NAMALWA (cell line): ENCODE measurements at places on chromosomes 6 and 20.

DNA sequence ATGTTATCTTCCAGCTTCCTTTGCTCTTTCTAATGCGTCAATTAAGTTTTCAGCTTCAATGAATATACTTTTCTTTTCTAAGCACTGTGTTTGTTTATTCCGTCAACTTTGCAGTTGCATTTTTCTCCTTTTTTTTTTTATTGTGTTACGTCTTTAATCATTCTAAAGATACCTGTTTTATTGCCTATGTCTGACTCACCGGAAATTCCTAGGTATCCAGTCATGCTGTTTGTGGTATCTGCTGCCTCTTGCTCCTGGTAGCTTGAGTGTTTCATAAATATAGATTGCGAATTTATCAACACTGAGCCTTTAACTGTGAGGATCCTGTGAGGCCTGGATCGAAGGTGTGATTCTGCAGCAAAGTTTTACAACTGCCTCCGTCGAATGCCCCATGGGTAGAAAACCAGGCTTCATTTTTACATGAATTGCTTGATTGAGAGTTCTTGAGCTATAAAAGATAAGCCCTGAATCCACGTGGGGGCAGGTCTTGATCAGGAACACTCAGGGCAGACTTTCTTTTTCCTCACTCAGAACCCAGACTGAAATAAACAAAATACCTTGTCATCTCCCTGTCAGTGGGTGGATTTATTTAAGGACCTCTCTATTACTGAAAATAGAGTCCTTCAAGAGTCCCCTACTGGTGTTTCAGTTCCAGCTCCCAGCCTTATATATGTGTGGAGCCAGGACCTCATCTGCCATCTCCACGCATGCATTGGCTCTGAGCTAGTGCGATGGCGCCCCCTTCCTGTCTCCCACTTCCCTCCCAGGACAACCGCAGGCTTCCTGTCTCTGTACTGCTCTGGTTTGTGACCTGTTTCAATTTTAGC is 60.1 kb upstream of the LRRC1 start:
- DNase-seq = peak; percentile 40

DNA sequence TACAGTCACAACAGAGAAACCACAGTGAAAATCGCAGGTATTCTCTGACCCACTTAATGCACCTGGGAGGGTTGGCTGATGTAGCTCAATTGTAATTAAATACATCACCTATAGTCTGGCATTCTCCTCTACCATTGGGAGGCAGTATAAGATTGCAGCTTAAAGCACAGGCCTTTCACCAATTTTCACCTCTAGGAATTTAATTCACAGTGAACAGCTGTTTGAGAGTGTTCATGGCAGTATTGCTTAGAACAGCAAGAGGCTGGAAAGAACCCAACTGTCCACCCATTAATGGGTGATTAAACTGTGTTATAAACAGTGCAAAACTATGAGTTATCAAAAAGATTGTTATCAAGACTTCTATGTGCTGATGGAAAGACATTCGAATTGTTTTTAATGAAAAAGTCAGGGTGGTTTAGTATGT is 2.0 kb downstream of the EDEM2 start:
- DNase-seq = peak; percentile 90

DNA sequence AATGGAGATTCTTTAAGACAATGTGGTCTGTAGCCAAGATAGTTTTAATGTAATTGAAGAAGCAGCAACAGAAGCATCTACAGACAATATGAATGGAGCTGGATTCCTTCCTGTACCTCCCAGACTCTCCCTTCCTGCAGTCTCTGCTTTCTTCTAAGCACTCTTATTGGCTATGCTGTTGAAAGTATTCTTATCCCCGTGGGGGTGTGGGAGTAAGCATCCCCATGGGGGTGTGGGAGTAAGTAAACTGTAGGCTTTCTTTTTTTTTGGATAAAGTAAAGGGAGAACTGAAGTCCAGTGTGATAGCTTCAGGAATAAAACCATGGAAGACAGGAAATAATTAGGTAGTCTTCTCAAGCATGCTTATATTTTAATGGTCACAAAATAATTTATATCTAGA is 4.1 kb downstream of the PKIB start:
- DNase-seq = no peak

DNA sequence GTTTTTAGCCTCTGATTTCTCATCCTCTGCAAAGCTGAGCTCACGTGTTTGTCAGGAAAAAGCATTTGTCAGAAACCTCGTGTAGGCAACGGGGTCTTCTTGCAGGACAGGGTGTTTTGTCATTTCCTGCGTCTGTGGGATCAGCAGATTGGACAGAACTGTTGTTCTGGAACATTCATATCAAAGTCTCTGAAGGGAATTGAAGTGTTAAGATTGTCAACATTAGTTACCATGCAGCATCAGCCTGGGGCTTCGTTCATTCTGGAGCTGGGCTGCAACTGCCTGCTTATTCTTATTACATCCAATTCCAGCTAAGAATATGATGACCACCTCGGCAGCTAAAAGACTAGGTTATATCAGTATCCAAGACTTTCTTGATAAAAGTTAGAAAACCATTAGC is 71.0 kb upstream of the RALGAPA2 start:
- DNase-seq = no peak

GRCh38 chr20:2541940-2542339 is 5.6 kb downstream of the TMC2 start:
- DNase-seq = no peak

- no peak for DNase-seq
Observed at GRCh38 chr20:18287546-18287914, 797 bp upstream of the ZNF133 start.

DNA sequence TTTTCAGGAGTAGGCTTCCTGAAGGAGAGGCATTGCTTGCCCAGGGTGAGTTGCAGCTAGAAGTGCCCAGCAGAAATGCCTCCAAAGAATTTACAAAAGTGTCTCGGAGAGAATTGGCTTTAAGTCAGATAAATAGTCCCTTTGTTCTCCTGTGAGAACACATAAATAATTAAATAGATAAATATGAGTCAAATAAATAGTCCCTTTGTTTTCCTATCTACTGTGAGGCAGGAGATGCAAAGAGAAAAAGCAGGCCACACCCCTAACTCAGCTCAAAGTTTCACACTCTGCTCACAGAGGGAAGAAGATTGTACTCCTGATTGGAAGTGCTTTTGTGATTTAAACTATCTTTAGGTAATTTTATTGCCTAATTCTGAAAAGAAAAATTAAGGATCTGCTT is 180.7 kb upstream of the PRSS16 start:
- DNase-seq = no peak

GRCh38 chr20:49030954-49031619 is 15.0 kb upstream of the CSE1L start:
- no peak for DNase-seq
